ENCODE measurements at places on chromosomes 11 and 22. TPM values are rescaled to one million over a fixed set of nuclear protein-coding genes. Genes with fewer than 3 reads are reported as not detected.

TTC36 gene
- 1.1 TPM for total RNA-seq

GRCh38 chr11:106471276-106471675, 393.8 kb downstream of the AASDHPPT start:
- H3K36me3 ChIP-seq = no peaks in the 10 kb centered on the region
- peaks cover 15% of the 10 kb centered on the region for H3K4me1 ChIP-seq
- H3K27ac ChIP-seq = no peak overlapping the region
- peak; percentile 30 for DNase-seq

BDNF gene
- 8.0 TPM for total RNA-seq

OR6A2 gene
- total RNA-seq = 0.59 TPM
